ENCODE measurements at places on chromosomes 6 and 20. TPM values are rescaled to one million over a fixed set of nuclear protein-coding genes. Genes with fewer than 3 reads are reported as not detected.

- DNase-seq: no peak
Observed at GRCh38 chr6:5580736-5581581, 319.6 kb downstream of the FARS2 start.

- peak; percentile 70 for DNase-seq
Observed at GRCh38 chr20:45970646-45971424, 1.2 kb downstream of the ZNF335 start.

GRCh38 chr6:108667993-108668392 lies 107.3 kb downstream of the FOXO3 start:
- DNase-seq: no peak

- DNase-seq: no peak
Observed at GRCh38 chr6:75546381-75546780, 52.8 kb upstream of the FILIP1 start.

- no peak for DNase-seq
Observed at GRCh38 chr6:38703949-38704590, 1.1 kb upstream of the GLO1 start.

DNA sequence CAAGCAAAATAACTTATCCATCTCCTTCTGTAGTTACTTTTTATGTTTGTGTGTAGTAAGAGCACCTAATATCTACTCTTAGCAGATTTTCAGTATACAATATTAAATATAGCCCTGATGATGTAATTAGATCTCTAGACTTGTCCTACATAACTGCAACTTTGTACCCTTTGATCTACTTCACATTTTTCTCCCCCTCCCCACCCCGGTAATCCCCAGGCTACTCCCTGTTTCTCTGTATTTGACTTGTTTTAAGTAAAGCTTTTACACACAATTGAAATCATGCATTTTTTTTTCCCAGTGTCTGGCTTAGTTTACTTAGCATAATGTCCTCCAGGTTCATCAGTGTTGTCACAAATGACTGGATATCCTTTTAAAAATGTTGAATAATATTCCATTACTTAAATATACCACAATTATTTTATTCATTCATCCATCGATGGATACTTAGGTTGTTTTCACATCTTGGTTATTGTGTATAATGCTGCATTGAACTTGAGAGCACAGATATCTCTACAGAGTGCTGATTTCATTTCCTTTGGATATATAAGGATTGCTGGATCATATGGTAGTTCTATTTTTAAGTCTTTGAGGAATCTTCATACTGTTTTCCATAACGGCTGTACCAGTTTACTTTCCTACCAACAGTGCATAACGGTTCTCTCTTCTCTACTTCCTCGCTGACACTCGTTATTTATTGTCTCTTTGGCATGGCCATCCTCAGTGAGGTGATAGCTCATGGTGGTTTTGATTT lies 212.7 kb downstream of the CDKAL1 start:
- no peak for DNase-seq

DNA sequence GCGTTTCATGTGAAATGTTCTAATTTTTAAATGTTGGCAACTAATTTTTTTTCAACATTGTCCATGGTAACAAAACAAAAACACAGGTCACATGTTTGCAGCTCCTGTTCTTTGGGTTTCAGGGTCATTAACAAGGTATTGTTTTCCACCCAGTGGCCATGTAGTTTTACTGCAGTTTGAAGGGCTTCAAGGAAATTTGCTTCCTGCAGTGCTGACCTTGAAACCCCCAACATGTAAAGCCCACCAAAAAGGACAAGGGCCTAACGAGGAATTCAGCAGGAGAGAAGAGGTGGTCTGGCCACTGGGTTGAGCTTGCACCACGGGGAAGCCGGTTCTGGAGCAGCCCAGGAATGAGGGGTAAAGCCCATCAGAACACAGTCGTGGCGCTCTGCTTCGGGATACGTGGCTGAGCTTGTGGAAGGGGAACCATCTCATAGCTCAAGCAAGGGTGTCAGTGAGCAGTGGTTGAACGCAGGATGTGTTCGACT lies 13.9 kb upstream of the KLHL31 start:
- no peak for DNase-seq

- DNase-seq: no peak
Observed at GRCh38 chr6:33779290-33779689, 9.6 kb downstream of the LEMD2 start.

DNA sequence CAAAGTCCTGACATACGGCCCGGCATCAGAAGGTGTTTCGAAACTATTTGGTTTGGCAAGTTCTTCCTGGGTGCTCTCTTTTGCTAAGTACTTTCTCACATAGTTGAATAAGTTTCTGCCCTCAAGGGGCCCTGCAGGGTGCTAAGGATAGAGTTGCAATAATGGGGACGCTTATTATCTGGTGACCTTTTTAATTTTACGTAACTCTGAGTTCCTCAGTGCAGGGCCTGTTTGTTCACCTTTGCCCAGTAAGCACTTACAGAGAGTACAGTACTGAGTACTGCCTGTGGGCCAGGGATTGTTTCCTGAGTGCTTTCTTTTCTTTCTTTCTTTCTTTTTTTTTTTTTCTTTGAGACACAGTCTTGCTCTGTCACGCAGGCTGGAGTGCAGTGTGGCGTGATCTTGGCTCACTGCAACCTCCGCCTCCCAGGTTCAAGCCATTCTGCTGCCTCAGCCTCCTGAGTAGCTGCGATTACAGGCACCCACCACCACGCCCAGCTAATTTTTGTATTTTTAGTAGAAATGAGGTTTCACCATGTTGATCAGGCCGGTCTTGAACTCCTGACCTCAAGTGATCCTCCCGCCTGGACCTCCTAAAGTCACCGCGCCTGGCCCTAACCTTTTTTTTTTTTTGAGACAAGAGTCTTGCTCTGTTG lies 4.5 kb upstream of the PXMP4 start:
- DNase-seq: no peak

- DNase-seq: no peak
Observed at GRCh38 chr20:48879612-48880245, 41.8 kb upstream of the ARFGEF2 start.

Gene TINAG
- total RNA-seq: not detected

Gene RHAG
- total RNA-seq: not detected

Gene NHSL1
- 25.2 TPM for total RNA-seq

Gene PDE10A
- 8.7 TPM for total RNA-seq

Gene TBPL1
- total RNA-seq: 21.3 TPM

Gene TBCC
- total RNA-seq: 16.8 TPM

Gene FNDC11
- 0.57 TPM for total RNA-seq

Gene SLC44A4
- 1.5 TPM for total RNA-seq

Gene PRKN
- total RNA-seq: 17.3 TPM

Gene ABHD12
- total RNA-seq: 31.6 TPM

Gene REM1
- 13.9 TPM for total RNA-seq

Data from aorta (tissue), 5 donors.